A549 treated with CpdA at 1 μM for 4 hours (cell line): ENCODE measurements at places on chromosomes 12 and 14. TPM values are rescaled to one million over a fixed set of nuclear protein-coding genes. Genes with fewer than 3 reads are reported as not detected.

The RIMBP2 gene
- 0.01 TPM in 1 of 5 replicates, not detected in the others for total RNA-seq

The HCAR2 gene
- total RNA-seq: 0.26 to 0.78 TPM (median 0.30 TPM) in 5 replicates

The SLC15A5 gene
- not detected in 5 replicates for total RNA-seq

The ARMH4 gene
- 0.34 to 1.3 TPM (median 0.54 TPM) in 5 replicates for total RNA-seq

The ATP23 gene
- total RNA-seq: 4.5 to 7.7 TPM (median 5.3 TPM) in 5 replicates

The GUCY2C gene
- 0.01 TPM in 1 of 5 replicates, not detected in the others for total RNA-seq
